Heart right ventricle (tissue), 16 donors: ENCODE measurements at places on chromosomes 5 and 9. TPM values are rescaled to one million over a fixed set of nuclear protein-coding genes. Genes with fewer than 3 reads are reported as not detected.

- no peak for DNase-seq
Observed at GRCh38 chr9:2875218-2875977, 31.5 kb upstream of the PUM3 start.

DNA sequence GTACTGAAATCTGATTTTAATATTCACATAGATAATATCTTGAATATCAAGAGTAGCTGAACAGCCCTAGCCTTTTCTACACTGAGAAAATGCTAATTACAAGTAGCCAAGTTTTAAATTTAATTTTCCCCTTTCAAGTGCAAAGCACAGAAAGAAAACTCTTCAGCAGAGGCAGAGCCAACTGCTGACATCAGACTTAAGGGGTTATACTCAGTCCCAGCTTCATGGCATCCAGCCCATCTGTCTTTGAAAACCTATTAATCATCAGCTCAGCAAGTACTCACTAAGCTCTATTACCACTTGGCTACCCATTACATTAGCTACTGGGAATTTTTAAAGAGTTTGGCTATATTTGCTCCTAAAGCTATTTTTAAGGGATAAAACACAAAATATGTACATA, 220.5 kb downstream of the SLC12A2 start:
- DNase-seq = no peak

DNA sequence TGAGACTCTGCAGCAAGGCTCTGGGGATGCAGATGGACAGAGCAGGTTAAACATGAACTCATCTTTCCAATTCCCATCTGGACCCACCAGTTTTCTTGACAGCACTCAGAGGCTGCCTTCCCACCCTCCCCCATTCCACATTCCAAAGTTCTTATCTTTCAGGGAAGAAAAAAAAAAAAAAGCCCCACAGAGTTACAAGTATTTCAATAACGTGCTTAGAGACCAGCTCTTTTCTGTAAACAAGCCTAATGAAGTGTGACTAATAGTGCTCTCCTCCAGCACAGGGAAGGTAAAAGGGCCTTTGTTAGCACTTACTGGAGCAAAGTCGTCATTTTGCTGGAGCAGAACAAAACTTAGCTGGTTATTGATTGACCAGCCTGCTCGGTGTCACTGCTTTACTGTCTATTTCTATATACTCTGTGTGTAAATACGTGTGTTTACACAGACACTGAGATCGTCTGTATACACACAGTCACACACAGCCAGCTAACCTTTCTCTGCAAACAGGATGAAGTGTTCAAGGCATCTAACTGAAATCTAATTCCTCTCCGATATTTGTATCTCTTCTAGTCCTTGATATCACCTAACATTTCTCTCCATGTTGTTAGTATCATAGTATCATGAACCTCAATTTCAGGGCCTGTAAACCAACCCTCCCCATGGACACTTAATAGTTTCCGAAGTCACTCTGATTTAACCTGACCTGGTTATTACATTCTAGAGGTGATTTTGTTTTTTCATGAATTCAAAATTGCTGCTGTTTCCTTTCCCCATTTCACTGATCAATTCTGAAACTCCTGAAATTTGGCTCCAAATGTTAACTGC, 84.9 kb downstream of the ZNF608 start:
- DNase-seq = no peak

GRCh38 chr9:106218427-106218826, 524.1 kb downstream of the TMEM38B start:
- no peak for DNase-seq

DNA sequence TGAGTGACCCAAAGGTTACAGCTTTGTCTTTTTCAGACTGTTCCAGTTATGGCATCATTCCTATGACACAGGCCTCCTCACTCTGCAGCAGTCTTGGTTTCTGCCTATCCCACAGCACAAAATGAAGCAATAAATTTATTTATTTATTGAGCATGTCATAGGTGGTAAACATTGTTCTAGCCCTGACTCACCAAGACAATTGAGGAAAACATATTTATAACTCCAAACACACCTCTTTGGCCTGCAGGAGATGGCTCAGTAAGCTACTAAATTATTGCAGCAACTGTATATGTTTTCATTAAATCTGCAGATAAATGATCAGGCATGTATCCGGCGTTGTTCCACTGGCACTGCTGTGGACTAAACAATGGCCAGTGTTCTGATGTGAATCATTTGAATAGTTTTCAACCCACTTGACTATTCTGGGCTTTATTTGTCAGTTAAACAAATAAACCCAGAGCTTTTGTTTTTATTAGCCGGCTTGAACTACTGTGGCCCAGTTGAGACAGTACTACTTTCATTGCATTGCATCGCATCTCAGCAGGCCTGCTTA, 83.2 kb downstream of the FOXD1 start:
- no peak for DNase-seq

GRCh38 chr9:128091571-128091970, 23.5 kb downstream of the SLC25A25 start:
- DNase-seq = no peak

DNA sequence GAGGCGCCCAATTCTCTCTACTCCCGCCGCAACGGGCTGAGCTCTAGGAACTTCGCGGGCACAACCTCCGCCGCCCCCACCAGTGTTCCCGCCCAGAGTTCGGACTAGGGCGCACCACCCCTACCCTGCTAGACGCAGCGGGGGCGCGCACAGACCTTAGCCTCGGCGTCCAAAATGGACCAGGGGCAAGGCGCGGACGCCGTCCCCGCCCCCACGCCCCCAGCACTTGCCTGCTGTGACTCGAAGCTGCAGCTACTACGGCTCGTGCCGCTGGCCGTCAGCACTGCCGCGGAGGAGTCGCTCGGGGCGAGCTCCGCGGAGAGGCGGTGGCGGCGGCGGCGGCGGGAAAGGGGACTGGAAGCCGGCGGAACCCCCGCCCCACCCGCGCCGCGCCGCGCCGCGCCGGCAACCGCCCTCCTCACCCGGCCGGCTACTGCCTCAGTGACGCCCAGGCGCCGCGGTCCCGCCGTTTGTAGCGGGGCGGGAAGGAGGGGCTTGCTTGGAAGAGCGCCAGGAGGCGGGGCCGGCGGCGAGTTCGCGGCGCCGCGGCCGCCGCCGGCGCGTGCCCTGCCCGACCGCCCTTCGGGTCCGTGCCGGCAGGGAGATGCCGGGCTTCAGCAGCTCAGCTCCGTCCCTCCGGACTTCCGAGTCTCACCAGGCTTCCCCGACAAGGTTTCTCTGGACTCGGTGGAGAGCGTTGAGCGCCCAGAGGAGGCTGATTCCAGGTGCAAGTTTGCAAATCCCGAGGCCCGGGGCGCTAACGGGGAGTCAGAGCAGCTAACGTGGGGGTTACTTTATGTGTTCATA, 4.5 kb downstream of the ELAVL2 start:
- peak; percentile 11 for DNase-seq

DNA sequence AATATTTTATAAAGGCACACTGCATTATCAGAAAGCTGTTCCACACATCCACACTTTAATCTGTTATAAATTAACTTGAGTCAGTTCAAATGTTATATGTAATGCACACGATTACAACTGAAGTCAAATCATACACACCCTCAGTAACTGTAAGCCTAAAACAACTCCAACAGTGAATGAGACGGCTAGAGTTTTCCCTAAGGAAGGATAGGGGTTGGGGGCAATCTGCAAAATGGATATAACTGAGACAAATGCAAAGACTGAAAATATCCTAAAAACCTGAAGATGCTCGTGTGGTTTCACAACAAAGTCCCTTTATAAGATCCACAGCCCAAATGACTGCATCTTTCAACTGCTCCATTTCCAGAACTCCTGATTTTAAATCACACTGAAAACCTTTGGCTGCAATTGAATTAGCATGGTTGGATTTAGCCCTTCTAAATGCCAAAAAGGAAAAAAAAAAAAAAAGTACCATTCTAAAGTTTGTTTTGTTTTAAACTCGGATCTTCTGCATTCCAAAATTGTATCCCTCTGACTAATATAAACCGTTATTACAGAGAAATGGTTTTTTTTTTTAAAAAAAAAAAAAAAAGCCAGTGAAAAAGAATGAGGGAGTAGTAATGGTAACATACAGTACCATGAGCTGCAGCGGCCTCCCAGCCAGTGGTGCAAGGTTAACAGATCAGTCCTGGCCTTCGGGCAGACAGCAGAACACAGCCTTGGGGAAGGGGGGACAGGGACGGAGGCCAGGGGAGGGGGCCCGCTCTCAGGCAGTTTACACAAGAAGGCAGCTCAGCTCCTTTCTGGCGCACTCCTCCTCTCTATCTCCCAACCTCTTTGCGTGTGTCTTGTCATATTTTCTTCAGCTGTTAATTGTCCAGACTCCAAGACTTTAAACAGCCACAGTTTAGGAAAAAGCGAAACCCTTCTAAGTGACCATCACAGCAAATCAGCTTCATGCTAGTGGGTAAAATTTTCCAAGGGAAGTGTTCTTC, 166.1 kb downstream of the BNC2 start:
- peak; percentile 34 for DNase-seq

- DNase-seq = no peak
Observed at GRCh38 chr5:54261596-54261995, 48.8 kb downstream of the ARL15 start.

DNA sequence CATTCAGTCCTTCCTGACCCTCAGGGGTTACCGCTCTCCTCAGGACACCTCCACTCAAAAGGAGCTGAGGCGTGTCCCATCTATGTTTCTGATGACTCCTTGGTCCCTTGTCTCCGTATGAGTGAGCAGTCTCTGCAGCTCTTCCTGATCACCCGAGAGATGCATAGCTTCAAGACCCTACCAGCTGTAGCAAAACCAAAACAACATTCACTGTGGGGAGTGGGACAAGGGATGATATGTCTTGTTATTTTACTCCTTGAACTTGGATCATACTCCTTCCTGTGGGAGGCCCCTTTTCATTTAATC, 14.4 kb downstream of the GLDC start:
- no peak for DNase-seq

DNA sequence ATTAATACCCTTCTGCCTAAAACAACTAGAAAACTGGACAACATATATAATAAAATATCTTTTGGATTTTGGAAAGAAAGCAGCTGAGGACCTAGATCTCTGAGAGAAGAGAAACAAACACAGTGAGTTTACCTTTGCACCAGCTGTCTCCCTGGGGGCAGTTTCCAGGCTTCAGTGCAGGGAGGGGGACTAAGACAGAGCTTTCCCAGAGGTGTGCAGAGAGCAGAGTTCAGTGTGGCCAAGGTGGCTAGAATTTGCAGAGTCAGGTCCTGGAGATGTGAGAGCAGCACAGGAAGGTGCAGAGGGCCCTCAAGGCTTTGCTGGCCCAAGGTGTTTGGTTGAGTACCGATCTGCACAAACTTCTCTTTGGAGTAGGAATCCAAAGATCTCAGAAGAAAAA, 26.3 kb upstream of the PTPDC1 start:
- DNase-seq = no peak

Gene NUTM2G
- not detected for total RNA-seq

DNA sequence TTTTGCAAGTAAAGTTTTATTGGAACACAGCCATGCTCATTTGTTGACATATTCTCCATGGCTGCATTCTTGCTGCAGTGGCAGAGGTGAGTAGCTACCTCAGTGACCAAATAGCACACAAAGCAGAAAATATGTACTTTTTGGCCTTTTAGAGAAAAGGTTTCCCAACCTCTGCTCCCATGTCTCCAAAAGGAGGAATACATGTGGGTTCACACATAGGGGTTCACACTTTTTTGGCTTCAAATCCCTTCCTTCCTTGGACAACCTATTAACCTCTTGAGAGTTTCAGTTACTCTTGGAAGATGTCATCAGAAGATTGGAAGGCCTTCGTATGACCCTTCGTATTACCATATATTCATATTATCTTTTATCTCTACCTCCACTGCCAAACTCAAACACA, 285.1 kb upstream of the TUT7 start:
- no peak for DNase-seq

DNA sequence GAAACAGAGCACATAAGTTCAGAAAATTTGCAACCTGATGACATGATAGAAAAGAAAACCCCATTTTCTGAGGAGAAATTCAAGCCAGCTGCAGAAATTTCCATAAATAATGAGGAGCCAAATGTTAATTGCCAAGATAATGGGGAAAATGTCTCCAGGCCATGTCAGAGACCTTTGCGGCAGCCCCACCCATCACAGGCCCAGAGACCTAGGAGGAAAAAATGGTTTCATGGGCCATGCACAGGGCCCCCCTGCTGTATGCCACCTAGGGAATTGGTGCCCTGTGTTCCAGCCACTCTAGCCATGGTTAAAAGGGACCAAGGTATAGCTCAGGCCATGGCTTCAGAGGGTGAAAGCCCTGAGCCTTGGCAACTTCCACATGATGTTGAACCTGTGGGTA, 118.1 kb downstream of the NR2F1-AS1 start:
- DNase-seq = no peak

DNA sequence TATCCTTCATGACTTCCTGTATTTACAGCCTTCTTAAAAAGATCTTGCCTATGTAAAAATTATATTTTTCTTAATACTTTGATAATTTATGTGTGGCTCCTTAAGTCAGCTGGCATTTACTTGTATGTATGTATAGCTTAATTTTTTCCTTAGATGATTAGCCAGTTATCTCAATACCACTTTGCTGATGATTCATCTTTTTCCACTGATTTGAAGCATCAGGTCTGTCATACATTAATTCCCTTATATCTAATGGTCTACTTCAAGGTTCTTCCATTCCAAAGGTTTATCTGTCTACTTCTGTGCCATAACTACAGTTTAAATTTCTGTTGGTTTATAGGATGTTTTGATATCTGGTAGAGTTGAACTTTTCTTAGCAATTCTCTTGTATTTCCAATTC, 44.9 kb upstream of the MTMR12 start:
- no peak for DNase-seq

Gene ECM2
- 8.7 TPM for total RNA-seq

DNA sequence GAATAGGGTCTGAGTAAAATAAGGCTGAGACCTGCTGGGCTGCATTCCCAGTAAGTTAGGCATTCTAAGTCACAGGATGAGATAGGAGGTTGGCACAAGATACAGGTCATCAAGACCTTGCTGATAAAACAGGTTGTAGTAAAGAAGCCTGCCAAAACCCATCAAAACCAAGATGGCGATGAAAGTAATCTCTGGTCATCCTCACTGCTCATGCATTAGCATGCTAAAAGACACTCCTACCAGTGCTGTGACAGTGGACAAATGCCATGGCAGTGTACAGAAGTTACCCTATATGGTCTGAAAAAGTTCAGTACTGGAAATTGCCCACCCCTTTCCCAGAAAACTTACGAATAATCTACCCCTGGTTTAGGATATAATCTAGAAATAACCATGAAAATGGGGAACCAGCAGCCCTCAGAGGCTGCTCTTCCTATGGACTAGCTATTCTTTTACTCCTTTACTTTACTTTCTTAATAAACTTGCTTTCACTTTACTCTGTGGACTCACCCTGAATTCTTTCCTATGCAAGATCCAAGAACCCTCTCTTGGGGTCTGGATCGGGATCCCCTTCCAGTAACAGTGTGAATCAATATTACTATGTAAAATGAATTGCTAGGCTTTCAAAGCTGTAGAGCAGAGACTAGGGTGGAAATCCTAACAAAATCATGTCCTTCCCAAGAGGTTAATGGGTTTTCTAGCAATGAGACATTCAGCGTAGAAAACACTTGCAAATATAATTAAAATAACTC, 257.8 kb downstream of the KIAA0825 start:
- no peak for DNase-seq

- no peak for DNase-seq
Observed at GRCh38 chr9:124332361-124333202, 74.8 kb downstream of the NEK6 start.

Gene CSF2
- not detected for total RNA-seq

- no peak for DNase-seq
Observed at GRCh38 chr9:4573176-4573575, 82.9 kb downstream of the SLC1A1 start.
